Camera-type eye (tissue), 1 donor: ENCODE measurements at places on chromosomes 6 and 20. TPM values are rescaled to one million over a fixed set of nuclear protein-coding genes. Genes with fewer than 3 reads are reported as not detected.

Gene COL10A1
- total RNA-seq: 8.5 TPM

Gene PRR18
- total RNA-seq: 0.22 TPM

Gene SLC4A11
- 1.8 TPM for total RNA-seq

Gene LGSN
- total RNA-seq: 729 TPM

Gene DOK5
- 16.9 TPM for total RNA-seq

Gene CLPSL2
- not detected for total RNA-seq

Gene BCL2L1
- total RNA-seq: 133 TPM

Gene VGLL2
- total RNA-seq: 2.8 TPM

Gene CUTA
- 76.4 TPM for total RNA-seq

Gene PSMB9
- 4.0 TPM for total RNA-seq

Gene SASH1
- total RNA-seq: 103 TPM

Gene DDAH2
- 108 TPM for total RNA-seq

Gene CCM2L
- 4.8 TPM for total RNA-seq

Gene C4B
- total RNA-seq: 12.1 TPM
